ENCODE measurements at places on chromosomes 12 and 14. TPM values are rescaled to one million over a fixed set of nuclear protein-coding genes. Genes with fewer than 3 reads are reported as not detected.

Gene JAG2
- 2.4 TPM for total RNA-seq

Gene TNS2
- total RNA-seq, result 10.1 TPM

DNA sequence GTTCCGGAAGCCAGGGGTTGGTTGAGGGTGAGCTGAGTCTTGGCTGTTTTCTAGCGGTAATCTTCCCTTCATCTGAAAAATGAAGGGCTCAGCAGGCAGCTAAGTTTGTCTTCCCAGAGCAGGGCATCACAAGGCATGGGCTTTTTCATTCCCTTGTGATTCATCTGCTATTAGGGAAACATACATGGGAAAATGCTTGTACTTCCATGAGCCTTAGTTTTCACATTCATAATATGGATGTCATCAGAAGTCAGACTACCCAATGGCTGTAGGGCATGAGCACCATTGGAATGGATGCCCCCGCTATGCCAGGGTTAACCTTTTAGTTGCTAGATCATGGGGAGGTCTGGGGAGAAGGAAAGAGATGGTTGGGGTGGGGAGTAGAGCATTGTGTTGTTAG lies 18.7 kb downstream of the HELB start:
- no peak for DNase-seq

DNA sequence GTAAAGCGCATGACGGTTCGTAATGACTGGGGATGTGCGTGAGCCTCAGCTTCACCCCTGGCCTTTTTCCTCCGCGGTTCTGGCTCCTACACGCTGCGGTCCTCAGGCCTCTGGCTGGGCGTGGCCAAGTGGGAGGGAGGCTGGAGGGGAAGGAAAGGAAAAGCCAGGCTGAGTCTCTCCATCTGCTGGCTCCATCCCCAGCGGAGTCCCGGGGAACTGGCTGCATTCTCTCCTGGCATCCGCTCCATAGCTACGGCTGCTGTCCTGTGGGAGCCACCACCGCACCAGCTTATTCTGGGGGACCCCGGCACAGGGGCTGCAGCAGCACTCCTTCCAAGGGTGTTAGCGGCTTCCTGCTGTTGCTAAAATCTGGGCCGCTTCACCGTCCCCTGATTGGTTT lies 68.2 kb upstream of the SLC24A4 start:
- DNase-seq, result no peak
